ENCODE measurements at places on chromosomes 16 and 17.

DNA sequence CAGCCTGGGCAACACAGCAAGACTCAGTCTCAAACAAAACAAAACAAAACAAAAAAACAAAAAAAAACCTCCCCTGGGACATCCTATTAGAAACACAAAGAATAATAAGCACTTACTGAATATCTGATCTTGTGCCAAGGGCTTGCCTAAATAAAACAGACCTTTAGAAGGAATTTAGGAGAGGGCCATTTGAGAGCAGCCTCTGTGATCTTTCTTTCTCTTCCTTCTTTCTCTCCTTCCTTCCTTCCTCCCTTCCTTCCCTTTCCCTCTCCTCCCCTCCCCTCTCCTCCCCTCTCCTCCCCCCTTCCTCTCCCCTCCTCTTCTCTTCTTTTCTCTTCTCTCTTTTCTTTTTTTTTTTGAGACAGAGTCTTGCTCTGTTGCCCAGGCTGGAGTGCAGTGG lies 12.3 kb downstream of the ITGAL start:
- no peak for DNase-seq

DNA sequence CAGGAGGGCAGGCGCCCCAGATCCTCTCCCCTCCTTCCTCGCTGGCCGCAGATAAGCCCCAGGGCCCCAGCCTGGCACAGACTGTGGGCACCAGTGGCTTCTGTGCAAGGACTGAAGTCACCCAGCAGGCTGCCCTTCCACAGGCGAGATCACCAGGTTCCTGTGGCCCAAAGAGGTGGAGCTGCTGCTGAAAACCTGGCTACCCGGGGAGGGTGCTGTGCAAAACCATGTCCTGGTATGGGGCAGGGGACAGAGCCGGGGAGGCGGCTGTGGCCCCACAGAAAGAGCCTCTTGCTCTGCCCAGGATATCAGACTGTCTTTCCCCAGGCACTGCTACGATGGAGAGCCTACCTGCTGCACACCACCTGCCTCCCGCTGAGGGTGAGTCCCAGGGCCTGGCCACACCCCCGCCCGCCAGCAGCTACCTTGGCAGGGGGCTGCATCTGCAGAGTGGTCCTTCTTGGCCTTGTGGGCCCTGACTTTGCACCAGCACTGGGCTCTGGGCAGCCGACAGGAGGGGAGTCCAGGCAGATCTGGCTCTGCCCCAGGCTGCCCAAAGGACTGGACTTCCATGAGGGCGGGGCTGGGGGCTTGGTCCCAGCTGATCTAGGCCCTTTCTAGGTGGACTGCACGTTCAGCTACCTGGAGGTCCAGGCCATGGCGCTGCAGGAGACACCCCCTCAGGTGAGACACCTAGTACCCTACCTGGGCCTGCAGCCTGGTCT lies 615 bp downstream of the CARMIL2 start:
- no peak for DNase-seq

DNA sequence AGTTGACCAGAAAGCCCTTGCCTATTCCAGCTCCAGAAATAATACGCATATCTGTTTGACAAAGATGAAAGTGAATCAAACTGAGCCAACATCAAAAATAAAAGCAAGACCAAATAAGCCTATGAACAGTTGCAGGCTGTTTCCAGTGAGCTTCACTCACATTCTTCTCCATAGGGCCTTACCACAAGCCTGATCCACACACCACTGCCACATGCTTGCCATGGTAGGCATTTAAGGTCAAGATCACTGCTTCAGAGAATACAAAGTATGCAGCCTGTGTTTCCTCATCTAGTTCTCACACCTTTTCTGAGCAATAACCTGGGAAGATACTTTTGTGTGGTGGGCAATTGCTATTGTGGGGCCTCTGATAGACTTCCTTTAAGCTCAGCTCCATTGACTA lies 1060.2 kb downstream of the CDH11 start:
- DNase-seq: no peak

- peak; percentile 47 for DNase-seq
These were observed 171.7 kb downstream of the ZFHX3 start for GRCh38 chr16:72876221-72876620.

GRCh38 chr16:20849589-20850390 lies 43.5 kb downstream of the REXO5 start:
- peak; percentile 55 for DNase-seq

- no peak for DNase-seq
These were observed 359 bp upstream of the ITGAE start for GRCh38 chr17:3801347-3801746.

DNA sequence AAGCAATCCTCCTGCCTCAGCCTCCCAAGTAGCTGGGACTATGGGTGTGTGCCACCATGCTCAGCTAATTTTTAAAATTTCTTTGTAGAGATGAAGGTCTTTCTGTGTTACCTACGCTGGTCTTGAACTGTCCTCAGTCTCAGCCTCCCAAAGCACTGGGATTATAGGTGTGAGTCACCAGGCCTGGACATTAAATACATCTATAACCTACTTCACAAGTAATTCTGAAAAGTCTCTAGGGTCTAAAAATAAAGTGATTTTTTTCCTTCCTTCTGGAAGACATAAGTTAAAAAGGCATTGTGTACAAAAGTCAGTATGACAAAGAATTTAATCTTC lies 118.3 kb downstream of the PARN start:
- DNase-seq: no peak

DNA sequence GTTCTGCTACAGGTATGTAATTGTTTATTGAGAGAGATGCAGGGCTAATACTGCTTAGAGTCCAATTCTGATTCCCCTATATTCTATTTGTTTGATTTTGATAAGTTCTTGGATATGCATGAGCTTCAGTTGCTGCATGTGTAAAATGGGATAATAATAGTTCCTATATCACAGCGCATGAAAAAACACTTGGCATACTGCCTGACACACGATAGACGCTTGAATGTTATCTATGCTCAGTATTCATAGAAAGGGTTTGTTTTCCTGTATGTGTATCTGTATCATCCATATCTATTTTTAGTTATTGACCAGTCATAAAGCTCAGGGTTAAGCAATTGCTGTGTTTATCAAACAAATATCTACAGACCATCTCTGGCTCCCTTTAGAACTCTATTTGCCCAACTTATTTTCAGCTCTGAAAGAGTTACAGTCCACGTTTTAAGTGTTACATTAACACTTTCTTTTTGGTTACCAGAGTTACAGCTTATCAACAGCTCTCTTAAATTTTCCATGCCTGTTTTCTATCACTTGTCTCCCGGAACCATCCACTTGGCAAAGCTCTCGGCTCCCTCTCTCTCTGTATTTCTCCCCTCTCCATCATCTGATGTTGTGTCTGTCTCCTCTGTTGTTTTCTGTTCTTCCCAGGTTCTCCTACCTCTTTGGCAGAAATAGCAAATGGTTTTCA lies 334.8 kb downstream of the CBLN1 start:
- DNase-seq: no peak

DNA sequence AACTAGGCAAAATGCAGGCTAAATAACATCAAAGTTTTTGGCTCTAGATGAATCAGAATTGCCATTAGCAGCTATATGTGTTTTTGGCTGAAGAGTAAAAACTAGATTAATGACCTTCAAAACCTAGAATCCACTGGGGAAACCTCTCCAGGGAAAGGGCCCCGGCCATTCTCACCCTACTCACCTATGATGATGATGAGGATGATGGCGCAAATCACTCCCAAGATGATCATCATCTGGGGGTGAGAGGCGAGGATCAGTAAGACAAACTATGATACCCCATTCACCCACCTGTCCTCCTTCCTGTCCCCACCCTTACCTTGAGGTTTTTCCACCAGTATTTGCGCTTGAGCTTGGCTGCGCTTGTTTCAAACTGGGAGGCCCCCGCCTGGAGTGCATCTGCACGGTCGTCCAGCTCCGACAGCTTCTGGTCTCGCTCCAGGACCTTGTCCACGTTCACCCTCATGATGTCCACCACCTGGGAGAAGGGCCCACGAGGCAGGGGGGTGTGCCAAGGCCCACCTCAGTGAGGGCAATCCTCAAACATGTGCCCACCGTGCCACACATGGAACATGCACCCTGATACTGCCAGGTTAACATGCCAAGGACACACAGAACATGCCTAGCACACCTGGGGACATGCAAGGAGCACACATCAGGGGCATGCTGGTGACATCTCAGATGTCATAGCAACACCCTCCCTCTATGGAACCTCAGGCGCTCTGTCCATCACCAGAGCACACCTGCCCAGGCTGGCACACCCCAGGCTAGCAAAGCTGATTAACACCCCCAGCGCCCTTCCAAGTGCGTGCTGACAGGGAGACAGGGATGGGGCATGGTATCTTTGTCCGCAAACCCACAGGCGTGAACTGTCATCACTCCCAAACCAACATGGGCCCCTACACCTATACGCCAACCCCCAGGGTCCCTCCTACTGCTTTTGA lies 1.2 kb downstream of the VAMP2 start:
- DNase-seq: no peak

DNA sequence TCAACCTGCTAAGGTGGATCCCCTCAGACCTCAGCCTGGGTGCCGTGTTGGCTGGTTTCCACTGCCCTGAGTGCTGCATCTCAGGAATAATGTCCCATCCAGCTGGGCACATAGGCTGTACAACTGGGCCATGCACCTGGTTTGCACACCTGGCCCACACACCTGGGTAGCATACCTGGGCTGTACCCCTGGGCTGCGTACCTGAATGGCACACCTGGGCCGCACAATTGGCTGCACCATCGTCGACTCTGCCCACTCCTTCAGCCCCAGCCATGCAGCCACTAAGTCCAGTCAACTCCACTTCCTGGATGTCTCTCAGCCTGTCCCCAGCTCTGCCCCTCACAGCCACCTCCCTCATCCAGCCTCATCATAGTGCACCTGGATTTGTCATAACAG lies 7.9 kb downstream of the SLC5A10 start:
- DNase-seq: no peak

DNA sequence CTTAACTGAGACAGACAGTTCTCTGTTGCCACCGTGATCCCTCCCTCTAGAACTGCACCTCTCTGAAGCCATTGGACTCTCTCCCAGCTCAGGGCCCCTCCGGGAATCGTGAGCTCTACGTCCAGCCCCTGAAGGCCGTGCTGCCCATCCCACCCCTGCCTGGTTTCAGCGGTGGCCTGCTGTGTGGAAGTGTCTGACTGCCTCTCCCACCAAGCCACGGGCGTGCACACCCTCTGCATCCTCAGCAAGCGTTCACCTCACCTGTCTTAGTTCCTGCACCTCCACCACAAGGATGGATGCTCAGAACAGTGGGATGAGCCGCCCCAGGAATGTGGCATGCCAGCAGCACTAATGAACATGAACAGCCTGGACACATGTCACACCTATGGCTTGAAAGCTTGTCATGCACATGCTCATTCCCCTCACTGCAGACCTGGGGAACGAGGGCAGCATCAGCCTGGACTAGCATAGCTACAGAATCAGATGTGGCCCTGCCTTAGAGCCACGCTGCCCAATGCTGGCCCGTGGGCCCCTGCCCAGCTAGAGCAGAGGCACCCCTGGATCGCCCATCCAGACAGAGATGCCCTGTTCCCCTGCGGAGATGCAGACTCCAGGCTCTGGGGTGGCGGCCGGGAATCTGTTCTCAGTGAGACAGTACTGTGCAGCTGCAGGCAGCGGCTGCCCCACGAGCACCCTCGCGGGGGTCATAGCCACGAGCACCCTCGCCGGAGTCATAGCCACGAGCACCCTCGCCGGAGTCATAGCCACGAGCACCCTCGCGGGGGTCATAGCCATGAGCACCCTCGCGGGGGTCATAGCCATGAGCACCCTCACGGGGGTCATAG lies 73.7 kb upstream of the CHMP6 start:
- DNase-seq: no peak

DNA sequence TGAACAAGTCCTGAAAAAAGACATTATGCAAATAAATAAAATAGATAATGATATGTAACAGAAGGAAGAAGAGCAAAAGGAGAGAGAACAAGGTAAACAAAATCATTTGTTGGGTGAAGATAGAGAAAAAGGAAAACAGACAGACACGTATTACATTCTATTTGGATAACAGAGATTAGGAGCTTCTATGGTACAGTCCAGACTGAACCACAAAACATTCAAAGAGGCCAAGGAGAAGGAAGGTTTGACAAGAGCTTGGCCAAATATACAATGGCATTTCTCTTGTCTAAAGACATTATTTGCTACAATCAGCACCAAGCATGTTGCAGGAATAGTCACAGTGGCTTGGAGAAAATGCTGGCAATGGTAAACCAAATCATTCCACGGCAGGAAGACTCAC lies 29.2 kb downstream of the SMG6 start:
- DNase-seq: no peak

DNA sequence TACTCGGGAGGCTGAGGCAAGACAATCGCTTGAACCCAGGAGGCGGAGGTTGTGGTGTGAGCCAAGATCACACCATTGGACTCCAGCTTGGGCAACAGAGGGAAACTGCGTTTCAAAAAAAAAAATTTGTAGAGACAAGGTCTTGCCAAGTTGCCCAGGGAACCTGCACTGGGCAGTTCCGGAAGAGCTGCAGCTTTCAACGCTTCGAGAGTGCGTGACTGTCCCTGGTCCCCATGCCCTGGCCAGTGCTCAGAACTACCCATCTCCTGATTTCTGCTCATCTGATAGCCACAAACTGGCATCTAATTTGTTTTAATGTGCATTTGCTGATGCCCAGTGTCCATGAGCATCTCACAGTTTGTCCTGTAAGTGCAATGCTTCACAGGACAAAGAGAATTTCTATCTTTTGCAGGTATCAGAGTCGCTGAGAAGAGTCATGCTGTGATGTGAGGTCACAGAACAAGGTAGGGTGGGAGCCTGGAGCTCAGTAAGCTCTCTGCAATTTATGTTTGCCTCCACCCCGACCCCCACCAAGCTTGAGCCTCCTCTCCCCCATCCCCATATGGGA lies 3.9 kb downstream of the ACTG1 start:
- no peak for DNase-seq

DNA sequence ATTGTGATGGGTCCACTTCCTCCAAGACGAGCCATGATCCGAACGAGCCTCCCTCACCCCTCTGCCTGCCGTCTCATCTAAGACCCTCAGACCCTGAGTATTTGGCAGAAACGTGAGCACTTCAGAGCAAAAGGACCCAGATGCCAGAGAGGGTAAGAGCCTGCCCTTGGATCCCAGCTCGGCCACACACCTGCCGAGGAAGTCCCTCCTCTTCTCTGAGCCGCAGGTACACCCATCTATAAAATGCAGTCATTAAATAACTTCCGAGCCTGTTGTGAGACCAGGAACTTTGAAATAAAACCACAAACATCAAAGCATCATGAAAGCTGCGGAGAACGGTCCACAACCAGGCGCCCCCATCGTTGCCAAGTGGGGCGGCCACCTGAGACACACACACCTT lies 64.8 kb upstream of the DOC2B start:
- no peak for DNase-seq

DNA sequence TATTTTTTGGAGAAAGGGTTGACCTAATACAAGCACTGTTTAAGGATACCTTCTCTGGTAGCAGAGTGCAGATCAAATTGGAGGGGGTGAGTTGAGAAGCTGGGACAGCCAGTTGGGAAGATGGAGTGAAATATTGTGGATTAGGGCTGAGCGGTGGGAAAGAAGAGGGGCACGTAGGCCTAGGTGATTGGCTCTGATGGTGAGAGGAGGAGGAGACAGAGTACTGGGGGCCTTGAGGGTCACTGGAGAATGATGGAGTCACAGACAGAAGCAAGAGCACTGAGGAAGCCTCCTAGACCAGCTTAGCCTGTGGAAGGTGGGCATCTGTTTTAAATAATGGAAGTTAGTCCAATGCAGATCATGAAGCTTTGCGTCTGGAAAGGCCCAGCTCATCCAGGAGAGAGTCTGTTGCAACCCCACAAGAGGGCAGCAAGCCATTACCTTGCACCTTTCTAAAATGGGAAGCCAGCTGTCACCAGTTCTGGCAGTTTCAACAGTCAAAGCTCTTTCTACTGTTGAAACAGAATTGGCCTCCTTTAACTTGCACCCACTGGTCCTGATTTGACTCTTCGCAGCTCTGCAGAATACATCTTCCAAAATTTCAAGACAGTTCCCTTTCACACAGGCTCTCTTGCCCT lies 11.8 kb downstream of the SLC9A5 start:
- DNase-seq: no peak

All from fibroblast of the conjunctiva (primary cell).